CD4-positive, alpha-beta T cell treated with Interleukin-4 for 1 hour (primary cell): ENCODE measurements at places on chromosomes 7 and 10.

DNA sequence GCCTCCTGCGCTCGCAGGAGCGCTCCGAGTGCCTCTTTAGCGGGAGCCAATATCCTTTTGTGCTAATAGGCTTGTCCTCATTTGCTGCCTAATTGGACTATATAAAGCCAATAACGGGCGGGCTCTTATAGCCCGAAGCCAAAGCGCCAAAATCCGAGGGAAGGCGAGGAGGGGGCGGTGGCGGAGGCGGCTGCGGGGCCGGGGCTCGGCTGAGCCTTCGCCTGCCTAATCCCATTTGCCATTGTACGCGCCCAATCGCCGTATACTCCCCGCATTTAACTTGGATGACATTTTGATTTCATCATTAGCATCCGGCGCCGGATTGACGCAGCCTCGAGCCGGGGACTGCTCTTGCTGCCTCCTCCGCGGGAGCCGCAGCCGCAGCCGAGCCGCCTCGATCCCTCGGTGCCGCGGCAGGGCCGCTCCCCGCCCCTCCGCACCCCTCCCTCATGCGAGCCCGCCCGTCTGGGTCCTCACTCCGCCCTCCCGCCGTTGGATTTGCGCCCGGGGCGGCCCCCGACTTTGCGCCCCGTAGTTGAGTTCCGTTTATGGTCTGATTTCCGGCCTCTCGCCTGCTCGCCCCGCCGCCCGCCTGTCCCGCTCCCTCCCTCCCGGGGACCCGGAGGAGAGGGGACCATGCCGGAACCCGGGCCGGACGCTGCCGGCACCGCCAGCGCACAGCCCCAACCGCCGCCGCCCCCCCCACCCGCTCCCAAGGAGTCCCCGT is at the start of gene HMX3:
Gene HMX3, plus strand, starts transcription at position 556 of the 727 bp plus-strand sequence. Its CDS starts 81 bp downstream, at position 637.
- DNase-seq: no peak

- DNase-seq: no peak
Measured at GRCh38 chr7:25913598-25914224, 238.3 kb upstream of the NFE2L3 start.

GRCh38 chr10:128143531-128143930 is 17.3 kb upstream of the MKI67 start:
- no peak for DNase-seq

GRCh38 chr7:87413029-87413428 is 62.5 kb downstream of the ABCB4 start:
- no peak for DNase-seq

DNA sequence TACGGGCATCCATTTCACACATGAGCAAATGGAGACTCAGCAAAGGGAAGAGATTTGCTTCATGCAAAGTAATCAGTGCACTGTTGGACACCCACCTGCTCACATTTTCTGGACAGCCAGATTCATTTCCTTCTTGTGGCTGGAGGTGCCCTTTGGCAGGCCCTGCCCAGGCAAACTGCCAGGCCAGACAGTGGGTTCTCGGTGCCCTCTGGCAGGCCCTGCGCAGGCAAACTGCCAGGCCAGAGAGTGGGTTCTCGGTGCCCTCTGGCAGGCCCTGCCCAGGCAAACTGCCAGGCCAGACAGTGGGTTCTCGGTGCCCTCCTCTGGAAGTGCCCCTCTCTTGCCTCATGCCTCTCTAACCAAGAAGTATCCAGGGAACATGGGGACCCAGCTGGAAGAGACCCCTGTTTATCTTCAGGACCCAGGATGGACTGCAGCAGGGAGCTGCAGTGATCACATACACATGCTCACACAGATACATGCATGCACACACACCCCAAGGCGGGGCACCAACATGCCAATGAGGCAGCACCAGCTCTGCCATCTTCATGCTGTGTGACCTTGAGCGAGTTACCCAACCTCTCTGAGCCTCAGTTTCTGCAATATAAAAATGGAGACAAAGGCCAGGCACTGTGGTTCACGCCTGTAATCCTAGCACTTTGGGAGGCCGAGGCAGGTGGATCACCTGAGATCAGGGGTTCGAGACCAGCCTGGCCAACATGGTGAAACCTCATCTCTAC is 67.1 kb downstream of the OAT start:
- DNase-seq: no peak

- no peak for DNase-seq
Measured at GRCh38 chr10:14171336-14171735, 159.4 kb downstream of the FRMD4A start.

DNA sequence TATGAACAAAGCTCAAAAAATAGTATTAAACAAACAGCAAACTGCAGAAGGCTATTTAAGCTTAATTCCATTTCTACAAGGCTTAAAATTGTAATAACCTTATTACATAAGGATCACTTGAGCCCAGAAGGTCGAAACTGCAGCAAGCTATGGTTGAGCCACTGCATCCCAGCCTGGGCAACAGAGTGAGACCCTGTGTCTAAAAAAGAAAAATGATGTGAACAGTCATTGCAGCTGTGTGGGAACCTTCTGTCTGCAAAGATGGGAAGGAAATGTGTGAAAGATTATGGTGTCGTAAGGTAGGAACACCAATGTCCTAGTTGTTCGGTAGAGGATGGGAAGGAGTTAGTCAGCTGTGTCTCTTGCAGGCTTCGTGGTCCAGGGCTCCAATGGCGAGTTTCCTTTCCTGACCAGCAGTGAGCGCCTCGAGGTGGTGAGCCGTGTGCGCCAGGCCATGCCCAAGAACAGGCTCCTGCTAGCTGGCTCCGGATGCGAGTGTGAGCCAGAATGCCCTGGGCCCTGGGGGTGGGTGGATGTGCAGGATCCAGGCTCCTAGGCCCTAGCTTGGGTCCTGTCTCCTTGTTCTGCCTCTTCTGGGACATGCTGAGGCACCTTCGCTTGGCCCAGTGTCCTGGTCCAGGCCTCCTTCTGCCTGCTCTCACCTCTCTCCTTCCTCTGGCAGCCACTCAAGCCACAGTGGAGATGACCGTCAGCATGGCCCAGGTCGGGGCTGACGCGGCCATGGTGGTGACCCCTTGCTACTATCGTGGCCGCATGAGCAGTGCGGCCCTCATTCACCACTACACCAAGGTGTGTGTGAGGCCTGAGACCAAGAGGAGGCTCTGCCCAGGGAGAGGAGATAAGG is 9.1 kb downstream of the C10orf62 start:
- DNase-seq: no peak

- DNase-seq: no peak
Measured at GRCh38 chr7:76165973-76166403, 35.7 kb upstream of the SRRM3 start.

DNA sequence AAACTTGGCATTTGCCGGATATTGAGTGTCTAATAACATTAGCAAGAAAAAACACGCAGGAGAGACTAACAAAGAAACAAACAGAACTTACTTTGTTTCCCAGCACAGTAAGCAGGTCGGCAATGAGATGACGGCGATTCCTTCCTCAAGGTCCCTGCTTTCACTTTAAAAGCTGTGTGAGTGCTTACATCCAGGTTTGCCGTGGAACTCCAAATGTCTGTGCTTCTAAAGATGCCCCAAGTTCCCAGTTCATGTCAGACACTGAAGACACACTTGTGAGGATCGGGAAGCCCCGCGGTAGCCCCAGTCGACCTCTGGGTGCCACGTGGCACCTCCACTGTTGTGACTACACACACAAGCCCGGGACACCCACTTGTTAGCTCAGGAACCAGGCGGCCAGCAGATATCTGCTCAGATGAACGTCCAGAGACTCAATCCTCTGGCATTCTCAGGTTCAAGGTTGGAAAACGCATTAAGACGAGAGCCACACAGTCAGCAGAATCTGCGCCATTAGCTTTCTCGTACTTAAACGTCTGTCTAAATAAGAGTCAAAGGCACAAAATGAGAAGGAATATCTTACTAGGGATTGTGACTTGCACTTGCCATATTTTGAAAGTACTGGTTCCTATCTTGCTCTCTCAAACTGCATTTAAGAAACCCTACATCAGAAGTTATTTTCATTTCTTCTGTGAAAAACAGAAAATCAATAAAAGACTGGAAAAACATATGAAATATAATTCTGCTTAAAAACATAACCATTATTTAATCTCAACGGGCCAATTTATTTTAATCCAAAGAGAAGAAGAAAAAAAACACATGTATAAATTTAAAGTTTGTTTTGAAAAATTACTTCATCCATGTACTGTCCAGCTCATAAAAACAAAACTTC is 207.6 kb upstream of the KLF14 start:
- peak; percentile 86 for DNase-seq

DNA sequence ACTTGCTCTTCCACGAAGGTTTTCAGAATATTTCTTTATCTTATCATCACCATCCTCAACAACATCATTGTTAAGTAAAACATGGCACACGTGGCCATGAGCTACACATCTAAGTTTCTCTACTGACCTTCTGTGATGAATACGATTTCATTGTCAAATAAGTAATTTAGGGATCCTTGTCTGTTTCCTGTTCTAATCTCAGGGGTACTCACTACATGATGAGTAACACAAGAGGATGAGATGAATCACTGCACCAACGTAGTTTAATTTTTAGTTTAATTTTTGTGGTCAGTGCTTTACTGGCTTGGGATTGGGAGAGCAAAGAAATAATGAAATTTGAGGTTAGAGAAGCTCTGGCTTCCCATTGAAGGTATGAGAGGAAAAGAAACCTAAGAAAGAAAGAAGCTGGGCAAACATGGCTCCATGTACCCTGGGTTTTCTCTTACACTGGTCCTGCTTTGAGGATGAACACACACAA is 461.9 kb upstream of the KLF6 start:
- no peak for DNase-seq

DNA sequence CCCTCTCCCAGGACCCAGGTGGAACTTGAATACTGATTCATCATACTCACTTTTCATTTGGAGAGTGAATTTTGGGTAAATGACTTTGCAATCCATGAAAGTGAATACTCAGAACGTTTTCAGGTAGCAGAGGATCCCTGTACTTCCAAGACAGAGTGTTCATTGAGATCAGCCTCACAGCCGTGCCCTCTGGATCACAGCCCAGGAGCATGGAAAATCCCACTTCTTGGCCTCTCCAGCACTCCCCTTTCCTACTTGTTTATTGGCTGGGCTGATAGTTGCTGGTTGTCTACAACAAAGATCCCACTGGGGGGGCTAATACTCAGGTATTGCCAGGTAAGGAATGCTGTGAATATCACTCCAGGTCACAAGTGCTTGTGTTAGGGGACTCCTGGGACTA is 5.9 kb downstream of the GCK start:
- no peak for DNase-seq

DNA sequence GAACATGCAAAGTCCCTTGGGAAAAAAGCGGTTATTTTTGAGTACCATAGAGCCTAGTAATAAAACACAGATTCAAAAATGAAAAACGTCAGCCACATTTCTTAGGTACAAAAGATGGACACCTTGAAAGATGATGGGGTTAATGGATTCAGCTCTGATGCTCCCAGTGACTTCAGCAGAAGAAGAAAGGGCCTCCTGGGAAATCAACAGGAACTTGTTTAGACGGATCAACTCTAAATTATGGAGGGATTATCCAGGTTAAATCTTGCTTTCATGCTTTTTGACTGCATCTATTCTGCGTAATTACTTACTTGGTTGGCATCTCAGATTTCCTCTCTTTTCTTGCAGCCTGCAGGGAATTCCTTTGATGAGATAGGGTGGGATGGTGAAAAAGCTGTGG is 82.5 kb downstream of the TMEM178B start:
- no peak for DNase-seq

DNA sequence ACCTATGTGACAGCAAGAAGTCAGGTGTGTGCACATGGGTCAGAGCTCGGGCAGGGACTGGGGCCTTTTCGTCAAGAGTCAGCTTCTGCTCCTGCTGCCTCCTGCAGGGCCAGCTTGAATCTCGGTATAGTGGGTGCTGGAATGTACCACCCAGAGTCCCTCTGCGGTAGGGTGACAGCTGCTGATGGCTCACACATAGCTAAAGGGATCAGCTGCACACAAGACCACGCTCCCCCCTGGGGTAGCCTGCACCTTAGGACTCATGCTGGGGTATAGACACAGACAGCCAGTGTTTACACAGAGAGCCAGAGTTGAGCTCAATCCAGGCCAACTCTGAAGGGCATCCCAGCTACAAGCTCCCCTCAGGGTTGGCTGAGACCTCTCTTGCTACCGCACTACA is 14.0 kb upstream of the COL13A1 start:
- no peak for DNase-seq
